Aorta (tissue), 5 donors: ENCODE measurements at places on chromosomes 1 and 21. TPM values are rescaled to one million over a fixed set of nuclear protein-coding genes. Genes with fewer than 3 reads are reported as not detected.

DNA sequence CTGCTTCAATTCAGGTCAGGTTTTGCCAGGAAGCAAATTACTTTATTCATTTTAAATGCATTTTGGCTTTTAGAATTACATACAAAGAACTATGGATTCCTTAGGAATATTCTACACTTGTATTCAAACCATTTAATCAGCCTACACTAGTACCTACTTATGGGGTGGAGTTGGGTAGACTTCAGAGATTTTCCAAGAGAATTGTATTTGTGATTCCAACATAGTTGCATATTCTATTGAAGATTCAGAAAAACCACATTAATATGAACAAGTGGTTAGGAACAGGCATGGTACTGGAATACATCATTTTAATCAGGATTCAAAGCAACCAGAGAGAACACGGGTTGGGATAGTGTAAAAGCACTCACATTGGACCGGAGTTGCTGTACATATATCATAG lies 33.4 kb downstream of the LUZP1 start:
- no peak for DNase-seq

Gene DCST2
- total RNA-seq = 0.75 TPM

- DNase-seq = peak; percentile 15
Measured at GRCh38 chr1:3814065-3814464, 17.8 kb upstream of the LRRC47 start.

Gene PIK3C2B
- 41.3 TPM for total RNA-seq

- no peak for DNase-seq
Measured at GRCh38 chr1:100036718-100037655, 67.2 kb downstream of the SLC35A3 start.

- no peak for DNase-seq
Measured at GRCh38 chr1:24379733-24380315, 33.8 kb downstream of the STPG1 start.

DNA sequence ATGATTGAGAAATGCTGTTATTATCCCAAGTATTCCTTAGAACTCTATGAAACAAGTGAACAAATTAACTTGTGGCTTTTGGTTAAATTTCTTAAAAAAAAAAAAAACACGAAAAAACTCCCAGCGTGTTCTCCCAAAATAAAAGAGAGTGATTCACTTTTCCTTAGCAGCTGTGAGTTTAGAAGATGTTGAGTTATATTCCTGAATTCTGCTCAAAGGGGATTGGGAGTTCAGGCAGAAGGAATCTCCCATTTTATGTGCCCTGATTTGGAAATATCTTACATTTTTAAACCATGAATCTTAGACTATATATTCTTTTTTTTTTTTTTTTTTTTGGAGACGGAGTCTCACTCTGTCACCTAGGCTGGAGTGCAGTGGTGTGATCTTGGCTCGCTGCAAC lies 34.3 kb downstream of the SMG7 start:
- no peak for DNase-seq

Gene VSIG8
- total RNA-seq = 0.21 TPM

DNA sequence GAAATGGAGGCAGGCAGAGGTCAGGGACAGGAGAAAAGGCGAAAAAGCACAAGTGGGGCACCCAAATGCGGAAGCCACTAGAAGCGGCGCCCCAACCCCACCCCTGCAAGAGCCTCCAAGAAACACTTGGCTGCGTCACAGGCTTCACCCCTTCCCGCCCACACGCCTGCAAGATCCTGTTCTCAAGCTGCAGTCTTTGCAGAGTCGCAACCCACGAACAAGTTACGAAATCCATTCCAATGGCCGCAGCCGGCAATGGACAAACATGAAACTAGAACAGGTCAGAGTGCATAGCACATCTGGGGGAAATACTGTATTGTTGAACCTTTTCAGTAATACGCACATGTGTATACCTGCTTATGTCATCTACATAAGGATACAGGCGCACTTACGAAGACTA lies 103.6 kb downstream of the PSMG1 start:
- DNase-seq = peak; percentile 93

Gene MAP10
- 0.81 TPM for total RNA-seq

Gene SERTAD4
- 4.5 TPM for total RNA-seq

Gene TBX15
- 2.2 TPM for total RNA-seq
